Activated T-helper 17 cell treated with anti-CD3 and anti-CD28 coated beads, Interleukin-2, amount 50 U/mL, for 72 hours (primary cell): ENCODE measurements at places on chromosomes 1 and 21. TPM values are rescaled to one million over a fixed set of nuclear protein-coding genes. Genes with fewer than 3 reads are reported as not detected.
A peak's percentile ranks its signal among the peaks of the same experiment; 100 is the strongest.

- no peak for ATAC-seq
Measured at GRCh38 chr1:55618199-55618598, 403.0 kb upstream of the USP24 start.

GRCh38 chr1:231062500-231063270 is 22.6 kb upstream of the FAM89A start:
- ATAC-seq, result no peak

DNA sequence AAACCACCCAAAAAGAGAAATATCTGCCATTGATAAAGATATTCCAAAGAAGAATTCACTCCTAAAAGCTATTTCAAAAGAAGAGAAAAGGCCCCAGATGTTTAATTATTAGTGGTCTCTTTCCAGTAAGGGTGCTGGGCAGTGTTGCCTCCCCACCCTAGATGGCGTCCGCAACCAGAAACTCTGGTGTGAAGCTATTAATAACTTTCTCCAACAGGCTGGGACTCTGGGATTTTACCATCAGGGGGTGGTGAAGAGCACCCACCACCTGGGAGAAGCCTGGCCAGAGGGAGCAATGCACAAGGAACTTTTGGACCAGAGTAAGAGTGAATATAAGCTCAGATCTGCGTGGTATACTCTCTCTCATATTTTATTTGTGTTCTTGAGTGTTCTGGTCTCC is 115.4 kb upstream of the TIAM1 start:
- ATAC-seq, result no peak

- no peak for ATAC-seq
Measured at GRCh38 chr1:161071886-161072371, 2.2 kb upstream of the ARHGAP30 start.

GRCh38 chr1:29282924-29283803 is 46.8 kb downstream of the PTPRU start:
- peak; percentile 62 for ATAC-seq

DNA sequence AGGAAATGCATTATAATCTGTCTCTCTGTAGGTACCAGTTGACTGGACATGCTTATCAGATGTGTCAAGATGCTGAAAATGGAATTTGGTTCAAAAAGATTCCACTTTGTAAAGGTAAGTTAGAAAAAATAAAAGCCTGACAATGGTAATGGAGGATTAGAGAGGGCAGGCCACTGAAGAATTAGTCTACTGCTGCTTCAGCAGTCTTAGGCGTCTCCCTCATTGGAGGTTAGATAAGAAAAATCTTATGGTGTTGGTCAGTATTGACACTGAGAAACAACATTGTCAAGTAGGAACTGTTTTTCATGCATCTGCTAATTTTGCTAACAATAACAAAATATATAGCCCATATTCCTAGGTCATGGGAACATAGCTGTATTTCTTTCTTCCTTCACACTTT is 20.1 kb downstream of the CR2 start:
- ATAC-seq, result no peak

DNA sequence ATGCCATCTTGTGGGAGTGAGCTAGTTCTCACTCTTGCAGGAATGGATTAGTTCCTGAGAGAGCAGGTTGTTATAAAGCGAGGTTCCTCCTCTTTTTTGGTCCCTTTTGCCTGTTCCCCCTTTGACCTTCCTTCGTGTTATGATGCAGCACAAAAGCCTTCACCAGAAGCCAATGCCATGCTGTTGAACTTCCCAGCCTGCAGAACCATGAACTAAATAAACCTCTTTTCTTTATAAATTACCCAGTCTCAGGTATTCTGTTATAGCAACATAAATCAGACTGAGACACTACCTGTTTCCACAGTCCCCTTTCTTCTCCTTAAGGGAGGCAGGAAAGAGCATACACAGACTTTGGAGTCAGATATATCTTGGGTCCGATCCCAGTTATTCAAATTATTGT is 25.6 kb downstream of the DISP3 start:
- ATAC-seq, result no peak

DNA sequence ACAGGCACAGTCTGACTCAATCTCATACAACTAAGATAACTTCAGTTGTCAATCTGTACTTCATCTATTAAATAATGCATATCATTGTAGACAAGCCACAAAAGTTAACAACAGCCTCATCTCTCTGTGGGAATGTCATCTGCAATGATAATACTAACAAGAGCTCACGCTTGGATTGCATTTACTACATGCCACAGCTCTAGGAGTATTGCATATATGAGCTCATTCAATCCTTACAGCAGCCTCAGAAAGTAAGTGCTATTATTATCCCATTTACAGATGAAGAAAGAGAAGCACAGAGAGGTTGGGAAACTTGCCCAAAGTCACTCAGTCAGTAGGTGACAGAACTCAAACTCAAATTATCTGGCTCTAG is 105.7 kb upstream of the GUCA2B start:
- ATAC-seq, result no peak

GRCh38 chr1:14613926-14614325 is 15.4 kb downstream of the KAZN start:
- no peak for ATAC-seq

- ATAC-seq, result no peak
Measured at GRCh38 chr1:67801903-67802302, 31.4 kb downstream of the GNG12 start.

DNA sequence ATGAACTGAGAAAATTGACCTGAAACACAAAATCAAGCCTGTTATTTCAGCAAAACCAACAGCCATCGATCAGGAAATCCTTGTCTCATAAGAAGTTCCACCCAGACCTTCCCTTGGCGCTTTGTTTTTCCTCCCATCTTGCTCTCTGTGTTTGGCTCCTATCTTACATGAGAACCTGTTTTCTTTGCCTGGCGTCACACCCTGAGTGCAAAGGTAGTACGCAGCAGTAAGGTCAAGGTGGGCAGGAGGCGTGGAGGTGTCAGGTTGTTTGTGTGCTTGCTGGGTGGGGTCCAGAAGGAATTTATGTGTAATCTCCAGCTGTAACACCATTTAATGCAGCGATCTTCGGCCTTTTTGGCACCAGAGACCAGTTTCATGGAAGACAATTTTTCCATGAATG is 50.5 kb downstream of the C1orf21 start:
- no peak for ATAC-seq

GRCh38 chr1:113320272-113320671 is 70.0 kb upstream of the MAGI3 start:
- no peak for ATAC-seq

GRCh38 chr1:66519992-66520391 is 14.0 kb upstream of the SGIP1 start:
- ATAC-seq, result no peak

GRCh38 chr1:64229307-64229706 is 25.9 kb downstream of the UBE2U start:
- ATAC-seq, result no peak

GRCh38 chr1:240027059-240027462 is 64.6 kb upstream of the FMN2 start:
- ATAC-seq, result no peak

DNA sequence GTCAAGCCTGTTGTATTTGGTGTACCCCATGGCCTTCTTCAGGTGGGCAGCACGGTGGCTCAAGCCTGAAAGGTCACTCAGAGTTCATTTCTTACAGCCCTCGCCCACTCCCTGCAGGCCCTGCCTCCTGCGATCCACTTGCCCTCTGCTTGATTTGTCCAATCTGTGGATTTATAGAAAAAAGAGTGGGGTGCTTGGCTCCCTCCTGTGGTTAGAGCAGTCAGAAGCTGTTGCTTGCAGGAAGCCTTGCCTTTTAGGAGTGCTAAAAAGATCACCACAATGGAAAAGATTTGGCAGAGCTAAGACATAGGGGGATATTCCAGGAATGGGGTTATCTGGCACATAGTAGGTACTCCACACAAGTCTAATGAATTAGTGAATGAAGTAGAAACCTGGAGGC is 108.0 kb upstream of the TRABD2B start:
- ATAC-seq, result no peak

GRCh38 chr1:183968386-183968785 is 69.1 kb downstream of the COLGALT2 start:
- no peak for ATAC-seq

DNA sequence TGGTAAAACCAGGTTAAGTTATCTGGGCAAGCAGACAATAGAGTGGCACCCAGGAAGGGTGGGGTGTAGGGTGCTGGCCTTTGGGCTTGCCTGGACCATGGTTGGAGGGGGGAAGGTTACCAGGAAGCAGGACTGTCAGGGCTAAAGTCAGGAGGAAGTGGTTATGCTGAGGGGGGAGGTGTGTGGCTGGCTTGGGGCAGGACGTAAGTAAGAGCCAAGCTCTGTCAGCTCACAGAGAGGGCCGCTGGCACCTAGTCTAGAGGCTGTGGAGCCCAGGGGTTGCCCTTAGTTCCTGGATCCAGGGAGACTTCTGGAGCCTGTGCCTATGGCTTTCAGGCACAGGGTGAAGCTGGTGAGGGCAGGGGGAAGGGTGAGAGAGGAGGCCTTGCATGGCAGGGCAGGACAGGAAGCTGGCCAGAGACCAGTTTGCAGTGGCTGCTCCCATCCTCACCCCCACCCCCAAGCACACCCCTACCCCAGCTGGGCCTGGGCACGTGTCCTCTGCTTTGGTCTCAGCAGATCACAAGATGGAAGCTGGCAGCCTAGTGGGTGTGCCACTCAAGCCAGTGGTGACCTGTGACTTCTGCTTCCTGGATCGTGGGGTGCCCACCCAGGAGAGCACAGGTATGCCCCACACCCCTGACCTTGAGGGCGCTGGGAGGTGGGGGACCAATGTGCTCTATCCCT is 20.5 kb upstream of the SMYD3 start:
- ATAC-seq, result peak; percentile 52

DNA sequence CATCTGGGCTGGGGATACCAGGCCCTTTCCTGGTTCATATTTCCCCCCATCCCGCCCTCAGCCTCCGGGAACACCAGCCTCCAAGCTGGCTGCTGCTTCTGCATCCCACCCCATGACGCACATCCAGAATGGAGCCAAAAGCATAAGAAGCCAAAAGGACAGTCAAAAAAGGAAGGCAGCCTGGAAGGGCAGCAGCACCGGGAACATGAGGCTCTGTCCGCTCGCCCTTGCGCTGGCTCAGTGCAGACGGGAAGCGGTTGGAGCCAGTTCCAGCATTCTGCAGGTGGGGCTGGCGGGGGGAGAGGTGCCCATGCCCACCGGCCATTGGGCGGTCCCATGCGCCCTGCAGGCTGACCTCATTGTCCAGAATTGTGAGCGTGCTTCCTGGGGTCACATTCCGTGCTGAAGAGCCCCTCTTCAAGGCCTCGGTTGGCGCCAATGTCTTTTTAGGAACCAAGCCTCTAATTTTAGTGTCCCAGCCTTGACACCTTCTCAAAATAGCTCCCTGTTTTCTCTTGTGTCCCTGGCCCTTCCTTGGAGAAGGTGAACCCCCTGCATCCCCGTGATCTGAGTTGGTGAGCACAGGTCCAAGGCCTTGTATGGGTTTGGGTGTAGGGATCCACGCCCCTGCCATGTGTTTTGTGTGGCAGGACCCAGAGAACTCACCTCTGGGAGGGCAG is 28.4 kb upstream of the NPPB start:
- ATAC-seq, result no peak

OPRD1 gene
- not detected for total RNA-seq

MX2 gene
- 13.0 TPM for total RNA-seq

WNT2B gene
- 0.48 TPM for total RNA-seq

NBPF6 gene
- total RNA-seq, result not detected

SORT1 gene
- 0.78 TPM for total RNA-seq

MPZ gene
- total RNA-seq, result 12.1 TPM

UFC1 gene
- total RNA-seq, result 184 TPM
